Kidney capillary endothelial cell (primary cell): ENCODE measurements at places on chromosomes 13 and 19.
A peak's percentile ranks its signal among the peaks of the same experiment; 100 is the strongest.

DNA sequence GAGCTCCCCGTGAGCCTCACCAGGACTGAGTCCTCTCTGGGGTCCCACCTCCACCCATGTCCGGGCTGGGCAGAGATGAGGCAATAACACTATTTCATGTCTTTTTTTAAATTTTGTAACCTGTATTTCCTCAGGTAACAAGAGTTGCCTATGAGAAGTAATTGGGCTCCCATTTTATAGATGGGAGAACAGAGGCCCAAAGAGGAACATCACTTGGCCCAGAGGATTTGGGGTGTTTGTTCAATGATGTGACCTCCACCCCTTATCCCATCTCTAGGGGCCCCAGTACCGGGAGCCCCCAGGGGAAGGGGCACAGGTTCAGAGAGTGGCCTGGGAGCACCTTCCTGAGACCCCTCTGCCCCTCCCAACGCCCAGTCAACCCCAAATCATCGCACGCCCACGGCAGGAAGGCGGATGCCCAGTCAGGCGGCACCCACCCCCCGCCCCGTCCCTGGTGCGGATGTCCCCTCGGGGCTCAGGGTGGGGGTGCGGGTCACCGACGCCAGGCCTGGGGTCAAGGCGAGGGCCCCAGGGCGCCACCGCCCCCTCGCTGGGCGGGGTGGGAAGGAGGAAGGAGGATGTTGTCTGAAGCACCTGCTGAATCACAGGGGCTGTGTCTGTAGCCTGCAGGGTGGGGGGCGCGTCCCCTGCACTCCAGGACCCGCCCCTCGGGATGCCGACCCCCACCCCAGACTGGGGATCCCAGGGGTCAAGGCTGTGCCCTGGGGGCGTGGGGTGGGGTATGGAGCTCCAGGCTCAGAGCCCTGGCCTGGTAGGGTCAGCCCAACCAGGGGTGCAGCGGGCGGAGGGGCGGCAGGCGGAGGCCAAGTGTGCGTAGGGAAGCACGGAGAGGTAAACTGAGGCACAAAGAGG is 9.0 kb upstream of the CIRBP start:
- peak; percentile 83 for DNase-seq

- DNase-seq = no peak
Observed at GRCh38 chr13:46311217-46311616, 75.8 kb downstream of the RUBCNL start.

DNA sequence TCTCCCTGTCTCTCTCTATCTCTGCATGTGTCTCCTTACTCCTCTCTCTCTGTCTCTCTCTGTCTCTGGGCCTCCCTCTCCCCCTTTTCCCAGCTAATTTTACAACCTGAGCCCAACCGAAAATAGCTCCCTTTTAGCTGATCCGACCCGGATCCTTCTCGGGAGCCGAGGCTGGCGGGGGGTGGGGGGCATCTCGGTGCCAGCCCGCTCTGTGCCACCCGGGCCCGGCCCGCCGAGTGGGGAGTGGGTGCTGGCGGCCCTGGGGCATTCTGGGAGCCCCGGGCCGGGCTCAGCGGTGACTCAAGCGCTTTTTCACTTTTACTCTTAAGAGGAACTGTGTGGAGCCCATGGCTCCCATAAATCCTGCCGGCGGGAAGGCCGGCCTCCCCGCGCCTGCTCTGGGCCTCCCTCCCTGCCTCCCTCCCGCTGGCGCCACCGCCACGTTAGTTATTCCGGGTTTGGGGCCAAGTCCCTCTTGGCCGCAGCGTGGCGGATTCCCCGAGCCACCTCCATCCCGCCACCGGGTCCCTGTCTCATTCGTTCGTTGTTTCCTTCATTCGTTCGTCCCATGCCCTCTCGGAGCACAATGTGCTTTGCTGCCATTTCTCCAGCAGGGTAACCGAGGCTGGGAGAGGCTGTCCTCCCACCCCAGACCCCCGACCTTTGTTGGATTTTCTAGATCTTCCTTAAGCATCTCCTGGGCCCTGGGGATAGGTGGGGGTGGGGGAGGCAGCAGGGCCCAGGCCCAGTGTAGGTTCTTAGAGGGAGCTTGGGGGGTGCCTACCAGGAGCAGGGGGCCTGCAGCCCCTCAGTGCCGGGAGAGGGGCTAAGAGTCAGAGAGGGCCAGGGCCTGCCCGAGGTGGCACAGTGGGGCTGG is 3.2 kb downstream of the NFIC start:
- no peak for DNase-seq

DNA sequence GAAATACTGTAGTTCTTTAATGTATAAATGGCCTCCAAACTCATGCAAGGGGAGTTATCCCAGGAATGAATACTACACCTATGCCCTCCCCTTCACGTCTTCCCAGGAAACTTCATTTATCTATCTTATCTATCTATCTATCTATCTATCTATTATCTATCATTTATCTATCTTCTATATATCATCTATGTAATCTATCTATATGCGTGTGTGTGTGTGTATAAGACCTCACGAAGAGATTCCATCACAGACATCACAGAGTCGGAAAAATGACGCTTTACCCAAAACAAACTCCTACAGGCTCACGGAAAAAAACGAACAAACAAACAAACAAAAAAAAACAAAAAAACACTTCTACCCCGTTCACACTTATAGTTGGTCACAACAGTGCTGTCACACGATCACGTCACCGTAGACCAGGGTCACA is 486 bp downstream of the ZNF529 start:
- no peak for DNase-seq

DNA sequence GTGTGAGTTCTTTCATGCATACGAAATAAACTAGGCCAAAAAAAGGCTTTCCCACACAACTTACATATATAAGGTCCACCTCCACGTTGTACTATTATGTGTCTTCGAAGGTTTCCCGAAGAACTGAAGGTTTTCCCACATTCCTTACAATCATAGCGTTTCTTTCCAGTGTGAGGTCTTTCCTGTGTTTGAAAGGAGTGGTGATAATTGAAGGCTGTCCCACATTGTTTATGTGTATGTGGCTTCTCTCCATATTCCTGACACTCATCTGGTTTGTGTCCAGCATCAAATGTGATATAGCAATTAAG is 14.6 kb downstream of the ZNF442 start:
- DNase-seq = no peak

DNA sequence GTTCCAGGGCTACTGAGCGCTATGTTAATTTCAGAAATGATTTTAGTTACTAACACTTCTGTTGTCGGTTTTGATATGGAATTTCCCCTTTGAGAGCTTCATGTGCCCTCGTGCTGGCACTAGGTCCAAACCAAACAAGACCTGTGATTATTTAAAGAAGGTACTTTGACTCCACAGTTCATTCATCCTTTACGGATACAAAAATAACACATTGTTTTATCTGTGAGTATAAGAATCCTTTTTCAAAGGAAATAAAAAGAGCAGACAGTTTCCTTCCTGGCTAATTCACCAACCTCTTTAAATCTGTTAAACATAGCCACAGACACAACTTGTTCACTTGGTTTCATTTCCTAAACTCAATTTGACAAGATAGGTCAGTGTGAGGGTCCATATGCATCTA is 141.2 kb downstream of the FLT1 start:
- no peak for DNase-seq

DNA sequence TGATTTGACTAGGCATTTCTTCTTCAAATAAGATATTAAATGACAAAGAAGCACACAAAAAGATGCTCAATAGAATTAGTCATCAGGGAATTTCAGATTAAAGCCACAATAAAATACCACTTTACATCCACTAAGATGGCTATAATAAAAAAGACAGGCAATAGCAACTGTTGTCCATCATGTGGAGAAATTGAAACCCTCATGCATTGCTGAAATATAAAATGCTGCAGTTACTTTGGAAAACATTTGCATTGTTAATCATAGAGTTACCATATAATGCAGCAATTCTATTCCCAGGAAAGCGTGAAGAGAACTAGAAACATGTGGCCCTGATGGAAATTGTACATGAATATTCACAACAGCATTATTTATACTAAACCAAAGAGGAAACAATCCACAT is 605.5 kb upstream of the SLITRK1 start:
- no peak for DNase-seq

DNA sequence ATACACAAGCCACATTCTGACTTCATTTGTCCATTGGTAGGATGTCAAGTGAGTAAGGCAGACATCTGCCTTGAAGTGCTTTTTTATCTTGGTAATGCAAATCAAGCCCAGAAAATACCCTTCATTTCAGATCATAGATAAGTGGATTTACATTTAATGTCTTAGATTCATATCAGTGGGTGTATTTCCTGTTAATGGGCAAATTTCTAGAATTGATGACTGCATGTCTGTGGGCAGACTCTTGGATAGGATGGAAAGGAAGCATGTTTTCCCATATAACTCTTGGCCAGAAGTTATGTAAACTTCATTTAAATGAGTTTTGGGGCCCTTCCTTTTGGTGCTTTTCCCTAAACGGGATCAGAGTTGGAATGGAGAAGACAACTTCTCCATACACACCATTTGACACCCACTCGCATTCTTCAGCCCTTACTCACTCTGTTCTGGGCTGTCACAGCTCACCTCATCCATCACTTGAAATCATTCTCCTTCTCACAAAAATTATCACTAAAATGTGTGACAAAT is 154.6 kb downstream of the FLT1 start:
- no peak for DNase-seq

GRCh38 chr13:104847922-104848321 is 1687.5 kb downstream of the EFNB2 start:
- DNase-seq = no peak

DNA sequence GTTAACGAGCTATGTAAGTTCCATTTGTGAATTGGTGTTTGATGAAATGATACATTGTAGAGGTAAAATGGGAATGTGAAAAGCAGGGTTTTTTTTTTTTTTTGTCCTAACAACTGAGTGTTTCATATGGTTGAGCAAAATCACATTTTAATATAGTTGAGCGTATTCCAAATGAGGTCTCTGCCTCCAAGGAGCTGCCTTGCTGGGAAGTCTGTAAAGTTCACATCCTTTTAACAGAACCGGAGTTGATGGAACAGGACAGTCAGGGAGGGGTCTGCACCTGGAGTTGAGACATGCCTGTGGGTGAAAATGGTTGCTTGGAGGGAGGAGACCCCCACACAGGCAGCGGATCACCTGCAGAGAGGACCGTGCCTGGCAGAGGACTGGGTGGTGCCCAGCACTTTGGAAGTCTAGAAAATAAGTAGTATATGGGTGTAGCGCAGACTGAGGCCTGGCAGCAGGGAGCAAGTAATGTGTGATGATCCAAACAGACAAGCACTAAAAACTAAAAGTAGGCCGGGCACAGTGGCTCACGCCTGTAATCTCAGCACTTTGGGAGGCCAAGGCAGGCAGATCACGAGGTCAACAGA is 75.2 kb upstream of the UBAC2 start:
- no peak for DNase-seq

DNA sequence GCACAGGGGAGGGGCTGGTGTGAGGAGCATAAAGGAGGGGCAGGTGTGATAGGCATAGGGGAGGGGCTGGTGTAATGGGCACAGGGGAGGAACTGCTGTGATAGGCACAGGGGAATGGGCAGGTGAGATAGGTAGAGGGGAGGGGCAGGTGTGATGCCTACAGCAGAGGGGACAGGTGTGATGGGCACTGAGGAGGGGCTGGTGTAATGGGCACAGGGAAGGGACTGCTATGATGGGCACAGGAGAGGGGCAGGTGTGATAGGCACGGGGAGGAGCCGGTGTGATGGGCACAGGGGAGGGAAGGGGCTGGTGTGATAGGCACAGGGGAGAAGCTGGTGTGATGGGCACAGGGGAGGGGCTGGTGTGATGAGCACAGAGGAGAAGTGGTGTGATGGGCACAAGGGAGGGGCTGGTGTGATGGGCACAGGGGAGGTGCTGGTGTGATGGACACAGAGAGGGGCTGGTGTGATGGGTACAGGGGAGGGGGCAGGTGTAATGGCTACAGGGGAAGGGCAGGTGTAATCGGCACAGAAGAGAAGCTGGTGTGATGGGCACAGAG is 39.5 kb upstream of the POP4 start:
- no peak for DNase-seq

GRCh38 chr13:20580257-20580656 is 13.3 kb downstream of the IFT88 start:
- DNase-seq = no peak

DNA sequence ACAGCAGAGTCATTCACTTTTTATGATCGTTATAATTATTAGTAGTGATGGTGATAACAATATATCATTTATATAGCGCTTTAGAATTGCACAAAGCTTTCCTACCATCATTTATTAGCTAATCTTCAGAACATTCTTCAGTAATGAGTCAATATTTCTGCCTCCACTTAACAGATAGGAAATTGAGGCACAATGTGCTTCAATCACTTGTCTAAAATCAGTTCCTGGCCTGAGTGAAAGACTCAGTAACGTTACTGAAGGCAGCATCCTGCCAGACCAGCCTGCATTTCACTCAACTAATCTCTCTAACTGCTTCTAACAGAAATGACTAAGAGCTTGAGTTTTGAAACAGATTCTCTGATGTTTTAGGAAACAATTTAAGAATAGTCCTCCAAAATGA is 412.1 kb downstream of the MZT1 start:
- DNase-seq = no peak

GRCh38 chr19:29697523-29698261 is 17.4 kb downstream of the C19orf12 start:
- no peak for DNase-seq

DNA sequence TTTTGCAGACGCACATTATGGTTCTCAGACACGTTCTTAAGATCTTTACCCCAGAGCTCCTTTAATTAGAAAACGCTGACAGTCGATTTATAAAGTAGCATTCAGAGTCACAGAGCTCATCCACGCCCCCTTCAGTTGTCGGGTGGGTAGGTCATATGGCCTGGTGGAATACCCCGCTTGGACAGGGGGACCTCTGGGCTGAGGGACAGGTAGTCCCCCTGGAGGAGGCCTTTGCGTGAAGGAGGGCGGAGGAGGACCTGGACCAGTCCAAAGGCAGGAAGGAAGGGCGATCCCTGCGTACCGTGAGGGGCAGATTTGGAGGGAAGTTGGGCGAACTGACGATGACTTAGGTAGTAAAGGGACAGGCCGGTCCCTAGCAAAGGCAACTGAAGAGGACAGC is 20.5 kb downstream of the VASP start:
- DNase-seq = no peak

GRCh38 chr13:106173891-106174610 is 361.4 kb downstream of the EFNB2 start:
- DNase-seq = no peak

DNA sequence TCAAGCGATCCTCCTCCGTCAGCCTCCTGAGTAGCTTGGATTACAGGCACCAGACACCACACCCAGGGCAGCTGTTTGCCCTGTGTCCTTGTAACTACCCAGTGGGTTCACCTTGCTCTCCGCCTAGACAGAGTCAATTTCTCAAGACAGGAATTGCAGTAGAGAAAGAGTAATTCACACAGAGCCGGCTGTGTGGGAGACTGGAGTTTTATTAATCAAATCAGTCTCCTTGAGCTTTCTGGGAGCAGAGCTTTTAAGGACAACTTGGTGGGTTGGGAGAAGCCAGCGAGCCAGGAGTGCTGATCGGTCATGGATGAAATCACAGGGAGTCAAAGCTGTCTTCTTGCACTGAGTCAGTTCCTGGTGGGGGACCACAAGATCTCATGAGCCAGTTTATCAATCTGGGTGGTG is 20.6 kb upstream of the ADGRE1 start:
- no peak for DNase-seq
